ENCODE measurements at places on chromosomes 1 and 21.

- DNase-seq: peak; percentile 63
Observed at GRCh38 chr1:11316701-11317100, 43.7 kb downstream of the UBIAD1 start.

GRCh38 chr1:84347932-84348555 is 46.5 kb downstream of the SAMD13 start:
- DNase-seq: no peak

DNA sequence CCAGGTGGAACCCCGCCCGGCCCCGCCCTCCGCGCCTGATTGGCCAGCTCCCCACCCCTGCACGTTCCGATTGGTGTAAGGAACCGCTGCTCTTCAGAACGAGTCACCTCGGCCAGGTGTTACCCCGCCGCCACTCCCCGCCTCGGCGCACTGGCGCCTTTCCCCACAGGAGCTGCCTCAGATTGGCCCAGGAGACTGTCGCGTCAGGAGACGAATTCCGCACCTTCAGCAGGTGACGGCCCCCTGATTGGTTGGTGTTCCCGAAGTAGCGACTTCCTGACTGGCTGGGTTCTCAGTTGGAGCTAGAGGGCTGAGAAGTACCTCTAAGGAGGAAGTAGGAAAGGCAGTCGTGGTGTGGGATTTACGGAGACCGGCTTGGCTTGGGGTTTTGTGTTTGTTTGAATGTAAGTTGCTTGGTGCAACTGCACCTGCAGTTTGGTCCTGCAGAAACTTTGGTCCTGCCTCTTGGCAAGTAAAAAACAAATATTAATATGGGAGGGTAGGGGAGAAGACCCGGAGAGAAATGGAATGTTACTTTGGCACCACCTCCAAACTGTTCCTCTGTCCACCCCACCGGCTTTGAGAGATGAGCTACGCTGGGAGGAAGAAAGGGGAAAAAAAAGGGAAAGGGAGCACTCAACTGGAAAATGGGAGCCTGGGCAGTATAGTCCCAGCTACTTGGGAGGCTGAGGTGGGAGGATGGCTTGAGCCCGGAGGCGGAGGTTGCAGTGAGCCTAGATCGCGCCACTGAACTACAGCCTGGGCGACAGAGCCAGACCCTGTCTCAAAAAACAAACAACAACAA is 415 bp upstream of the F11R start:
- DNase-seq: peak; percentile 84

- DNase-seq: no peak
Observed at GRCh38 chr1:8239306-8240023, 78.4 kb upstream of the SLC45A1 start.

GRCh38 chr1:30525971-30526651 is 197.3 kb downstream of the MATN1 start:
- DNase-seq: no peak

- DNase-seq: no peak
Observed at GRCh38 chr1:91761295-91761721, 124.6 kb downstream of the TGFBR3 start.

DNA sequence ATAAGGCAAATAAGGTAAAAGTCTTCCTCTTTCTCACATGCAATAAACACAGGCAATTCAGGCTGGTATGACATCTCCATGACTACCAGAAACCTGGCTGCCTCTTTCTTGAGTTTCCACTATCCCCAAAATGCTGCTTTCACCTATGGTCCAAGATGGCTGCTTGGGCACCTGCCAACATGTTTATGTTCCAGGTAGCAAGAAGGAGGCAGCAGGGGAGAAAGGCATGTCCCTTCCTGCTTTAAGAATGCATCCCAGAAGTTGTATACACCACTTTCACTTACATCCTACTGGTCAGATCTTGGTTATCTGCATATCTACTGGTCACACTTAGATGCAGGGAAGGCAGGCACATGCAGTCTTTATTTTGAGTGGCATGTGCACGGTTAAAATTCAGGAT is 19.4 kb upstream of the ACOT11 start:
- no peak for DNase-seq

DNA sequence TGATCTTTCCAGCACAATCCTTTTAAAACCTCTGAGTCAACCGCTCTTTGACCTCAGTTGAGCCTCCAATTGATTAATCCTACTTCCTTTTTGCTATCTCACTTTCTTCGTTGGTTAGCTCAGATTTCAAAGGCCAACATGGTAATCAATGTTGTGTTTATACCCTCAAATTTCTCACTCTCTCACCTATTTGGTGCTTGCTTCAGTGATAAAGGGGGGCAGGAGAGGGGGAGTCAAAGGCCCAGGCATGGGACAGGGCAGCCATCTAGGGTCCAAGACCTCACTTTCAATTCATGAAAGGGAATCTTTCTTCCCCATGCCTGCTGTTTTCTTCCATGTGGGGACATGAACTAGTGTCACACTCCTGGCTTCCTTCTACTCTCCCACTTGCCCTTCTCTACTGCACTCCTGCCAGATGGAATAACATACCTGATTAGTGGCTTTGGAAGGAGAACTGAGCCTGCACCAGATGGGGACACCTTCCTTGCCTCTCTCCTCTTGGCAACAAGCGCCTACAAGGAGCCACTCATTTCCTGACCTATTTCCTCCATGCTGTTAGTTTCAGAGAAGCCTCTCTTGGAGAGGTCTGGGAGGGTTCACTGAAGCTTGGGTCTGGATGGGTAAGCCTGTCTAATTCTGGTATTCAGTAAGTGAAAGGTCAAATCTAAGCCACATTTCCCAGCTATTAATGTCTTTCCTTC is 73.3 kb upstream of the ARHGAP29 start:
- no peak for DNase-seq

DNA sequence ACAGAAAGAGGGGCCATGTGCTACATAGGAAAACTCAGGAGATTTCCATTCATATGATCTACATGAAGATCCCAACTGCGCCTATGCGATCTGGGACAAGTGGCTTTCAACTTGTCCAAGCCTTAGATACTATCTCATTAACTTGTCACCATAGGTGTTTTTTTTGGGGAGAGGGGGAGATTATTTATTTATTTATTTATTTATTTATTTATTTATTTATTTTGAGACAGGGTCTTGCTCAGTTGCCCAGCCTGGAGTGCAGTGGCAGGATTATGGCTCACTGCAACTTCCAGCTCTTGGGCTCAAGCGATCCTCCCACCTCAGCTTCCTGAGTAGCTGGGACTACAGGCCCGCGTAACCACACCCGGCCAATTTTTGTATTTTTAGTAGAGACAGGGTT is 11.3 kb downstream of the FABP3 start:
- no peak for DNase-seq

- no peak for DNase-seq
Observed at GRCh38 chr21:18023157-18023556, 204.0 kb upstream of the C21orf91 start.

GRCh38 chr1:16145030-16145661 is 10.7 kb downstream of the EPHA2 start:
- no peak for DNase-seq

DNA sequence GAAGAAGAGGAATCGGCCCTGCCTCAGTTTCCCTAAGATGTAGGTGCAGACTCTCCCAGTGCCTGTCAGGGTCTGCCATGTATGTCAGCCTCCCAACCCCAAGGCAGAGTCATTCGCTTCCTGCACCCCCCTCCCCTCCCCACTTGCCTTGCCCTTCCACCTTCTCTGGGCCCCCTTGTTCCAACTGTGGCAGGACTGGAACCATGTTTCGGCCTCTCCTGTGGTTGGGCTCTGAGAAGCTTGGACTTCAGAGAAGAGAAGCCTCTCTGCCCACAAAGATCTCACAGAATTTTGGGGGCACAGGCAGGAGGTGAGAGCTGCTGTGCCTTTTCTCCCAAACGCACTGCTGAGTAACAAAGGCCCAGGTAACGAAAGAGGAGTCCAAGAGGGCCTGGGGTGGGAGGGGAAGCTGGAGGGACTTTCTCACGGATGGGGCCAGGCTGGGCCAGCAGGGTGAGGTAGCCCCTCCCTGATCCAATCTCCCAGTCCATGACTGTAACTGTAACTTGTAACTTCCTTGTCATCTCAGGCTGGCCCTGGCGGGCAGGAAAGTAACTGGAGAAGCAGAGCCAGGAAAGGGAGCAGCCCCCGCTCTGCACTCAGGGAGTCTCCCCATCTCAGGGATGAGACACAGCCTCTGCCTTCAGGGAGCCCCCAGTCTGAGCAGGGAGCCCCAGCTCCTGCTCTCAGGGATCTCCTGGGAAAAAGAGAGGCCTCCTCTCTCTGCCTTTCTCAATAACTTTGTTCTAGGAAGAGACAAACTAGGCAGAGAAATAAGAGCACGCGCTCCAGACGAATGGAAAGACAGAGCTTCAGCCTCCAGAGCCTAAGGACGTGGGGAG is 11.3 kb downstream of the CRABP2 start:
- DNase-seq: no peak

DNA sequence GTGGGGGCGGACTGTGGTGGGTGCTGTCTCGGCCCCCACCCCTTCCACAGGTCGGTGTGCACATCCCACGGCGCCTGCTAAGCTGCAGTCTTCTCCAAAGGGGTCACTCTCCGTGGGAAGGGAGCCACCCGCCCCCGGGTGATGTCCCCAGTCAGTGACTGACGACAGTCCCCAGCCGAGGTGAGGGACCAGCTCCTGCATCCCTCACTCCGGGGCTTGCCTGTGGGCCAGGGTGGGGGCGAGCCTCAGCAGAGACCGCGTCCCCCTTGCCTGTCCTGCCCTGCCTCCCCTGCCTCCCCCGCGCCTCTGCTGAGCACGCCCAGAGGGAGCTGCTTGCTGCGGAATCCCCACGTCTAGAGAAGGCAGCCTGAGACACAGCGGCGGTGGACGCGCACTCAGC is 35.9 kb upstream of the PDE9A start:
- no peak for DNase-seq

- no peak for DNase-seq
Observed at GRCh38 chr1:87291107-87291506, 37.6 kb upstream of the LMO4 start.

DNA sequence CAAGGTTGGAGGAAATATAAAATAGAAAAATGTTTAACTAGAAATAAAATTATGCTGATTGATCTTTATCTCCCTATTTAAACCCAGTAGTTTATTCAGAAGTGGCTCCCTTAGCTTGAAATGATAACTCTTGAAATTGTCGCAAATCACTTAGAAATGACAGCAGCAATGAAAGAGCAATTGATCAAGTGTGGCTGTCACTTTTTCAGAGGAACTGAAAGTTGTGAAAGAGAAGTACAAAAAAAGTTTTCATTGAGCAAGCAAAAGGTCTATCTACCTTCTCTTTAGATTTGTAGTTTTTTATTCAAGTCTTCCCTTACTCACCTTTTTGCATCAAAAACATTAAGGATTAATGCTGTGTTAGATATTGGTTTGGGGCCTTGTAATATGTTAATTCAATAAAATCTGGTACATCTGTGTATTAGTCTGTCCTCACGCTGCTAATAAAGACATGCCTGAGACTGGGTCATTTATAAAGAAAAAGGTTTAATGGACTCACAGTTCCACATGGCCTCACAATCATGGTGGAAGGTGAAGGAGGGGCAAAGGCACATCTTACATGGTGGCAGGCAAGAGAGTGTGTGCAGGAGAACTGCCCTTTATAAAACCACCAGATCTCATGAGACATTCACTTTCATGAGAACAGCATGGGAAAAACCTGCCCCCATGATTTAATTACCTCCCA is 48.3 kb downstream of the LRRC8C start:
- no peak for DNase-seq

DNA sequence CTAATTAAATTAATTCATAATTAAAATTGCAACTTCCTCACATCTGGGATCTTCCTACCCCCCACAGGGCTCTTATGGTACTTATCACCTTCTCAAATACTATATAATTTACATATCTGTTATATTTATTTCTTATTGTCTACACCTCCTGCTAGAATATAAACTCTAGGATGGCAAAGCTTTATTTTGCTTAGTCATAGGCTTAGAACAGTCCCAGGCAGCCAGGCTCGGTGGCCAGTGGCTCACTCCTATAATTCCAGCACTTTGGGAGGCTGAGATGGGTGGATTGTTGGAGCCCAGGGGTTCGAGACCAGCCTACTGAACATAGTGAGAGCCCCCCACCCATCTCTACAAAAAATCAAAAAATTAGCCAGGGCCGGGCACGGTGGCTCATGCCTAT is 10.0 kb upstream of the VPS13D start:
- no peak for DNase-seq

GRCh38 chr1:183764981-183765380 is 39.9 kb upstream of the RGL1 start:
- DNase-seq: no peak

DNA sequence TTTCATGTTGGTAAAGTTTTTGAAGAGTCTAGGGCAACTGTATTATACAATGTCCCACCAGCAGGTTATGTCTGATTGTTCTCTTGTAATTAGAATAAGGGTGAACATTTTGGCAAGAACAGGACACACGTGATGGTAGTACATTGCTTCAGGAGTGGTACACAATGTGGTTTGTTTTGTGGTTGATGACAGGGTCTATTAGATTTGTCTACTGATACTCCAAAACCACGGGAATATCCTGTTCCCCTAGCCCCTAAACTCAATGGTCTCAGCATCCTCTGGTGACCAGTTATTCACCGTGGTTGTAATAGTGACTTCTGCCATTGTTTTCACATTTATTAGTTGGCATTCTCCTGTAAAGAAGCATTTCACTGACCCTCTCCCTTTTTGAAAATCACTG is 22.1 kb upstream of the ACTA1 start:
- no peak for DNase-seq

DNA sequence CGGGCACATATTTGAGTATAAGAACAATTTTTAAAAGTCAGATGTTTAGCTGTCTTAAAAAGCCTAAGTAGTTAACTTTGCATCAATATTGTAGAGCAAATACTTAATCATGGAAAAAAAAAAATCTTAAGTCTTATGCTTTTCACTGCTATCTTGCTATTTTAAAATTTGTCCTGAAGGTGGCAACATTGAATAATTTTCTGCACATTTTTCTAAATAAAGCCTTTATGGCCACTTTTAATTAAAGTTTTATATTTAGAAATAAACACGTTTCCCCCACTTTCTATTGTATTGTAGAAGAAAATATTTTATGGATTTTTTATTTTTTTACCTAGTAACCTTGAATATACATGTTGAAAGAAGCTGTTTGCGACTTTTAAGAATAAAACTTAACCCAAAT is 198.8 kb downstream of the AMY1C start:
- DNase-seq: no peak

DNA sequence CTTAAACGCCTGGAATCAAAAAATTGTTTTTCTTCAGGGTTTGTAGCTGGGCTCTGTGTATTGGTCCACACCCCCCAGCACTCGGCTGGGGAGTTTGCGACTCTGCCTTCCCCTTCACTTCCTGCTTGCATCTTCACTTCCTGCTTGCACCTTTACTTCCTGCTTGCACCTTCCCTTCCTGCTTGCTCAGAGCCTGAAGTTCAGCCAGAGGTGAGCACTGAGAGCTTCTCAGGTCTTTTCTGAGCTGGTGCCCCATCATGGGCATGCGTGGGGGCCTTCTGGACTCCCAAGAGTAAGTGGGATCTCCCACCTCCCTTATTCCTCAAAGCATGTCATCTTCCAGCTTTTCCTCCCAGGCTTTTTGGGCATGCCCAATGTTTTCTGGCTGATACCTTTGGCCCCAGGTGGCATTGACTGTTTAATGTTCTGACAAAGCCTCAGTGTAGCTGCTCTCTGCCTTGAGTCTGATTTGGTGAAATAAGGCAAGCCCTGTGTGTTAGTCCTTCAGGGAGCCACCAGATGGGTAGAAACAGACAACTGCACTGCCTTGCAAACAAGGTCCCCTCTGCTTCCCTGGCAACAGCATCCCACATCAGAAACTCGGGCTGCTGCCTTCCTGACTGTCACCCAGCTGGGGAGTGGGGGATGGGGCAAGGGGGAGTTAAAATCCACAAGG is 3.5 kb downstream of the KRTAP10-2 start:
- DNase-seq: no peak

All from head of caudate nucleus (tissue), 42 donors.